ENCODE measurements at places on chromosomes 1 and 21.

GRCh38 chr1:201719812-201720521, 109.0 kb upstream of the IPO9 start:
- DNase-seq = peak; percentile 71

DNA sequence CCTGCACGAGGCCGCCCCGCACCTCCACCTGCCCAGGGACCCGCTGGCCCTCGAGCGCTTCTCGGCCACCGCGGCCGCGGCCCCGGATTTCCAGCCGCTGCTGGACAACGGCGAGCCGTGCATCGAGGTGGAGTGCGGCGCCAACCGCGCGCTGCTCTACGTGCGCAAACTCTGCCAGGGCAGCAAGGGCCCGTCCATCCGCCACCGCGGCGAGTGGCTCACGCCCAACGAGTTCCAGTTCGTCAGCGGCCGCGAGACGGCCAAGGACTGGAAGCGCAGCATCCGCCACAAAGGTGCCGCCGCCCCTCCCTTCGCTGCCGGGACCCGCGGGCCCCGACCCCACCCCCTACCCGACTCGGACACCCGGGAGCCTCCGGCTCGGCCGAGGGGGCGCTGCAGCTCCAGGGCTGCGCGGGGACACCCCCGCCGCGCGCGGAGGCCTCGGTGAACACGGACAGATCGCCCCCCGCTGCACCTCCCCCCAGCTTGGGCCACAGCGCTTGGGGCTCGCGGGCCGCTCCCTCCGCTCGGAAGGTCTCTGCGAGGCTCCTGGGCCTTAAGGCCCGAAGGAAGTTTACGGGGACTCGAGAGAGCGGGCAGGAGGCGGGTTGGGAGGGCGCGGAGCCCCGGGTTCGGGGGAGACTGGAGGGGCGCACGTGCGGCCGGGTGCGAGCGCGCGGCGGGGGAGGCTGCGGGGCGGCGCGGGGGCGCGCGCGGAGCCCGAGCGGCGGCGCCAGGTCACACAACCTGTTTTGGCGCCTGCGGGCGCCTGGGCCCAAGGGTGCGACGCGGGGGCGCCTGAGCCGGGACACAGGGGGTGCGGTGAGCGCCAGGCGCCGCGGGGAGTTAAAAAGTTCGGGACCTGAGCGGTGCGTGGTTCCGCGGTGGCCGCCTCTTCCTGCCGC, 1.2 kb downstream of the SAMD11 start:
- no peak for DNase-seq

DNA sequence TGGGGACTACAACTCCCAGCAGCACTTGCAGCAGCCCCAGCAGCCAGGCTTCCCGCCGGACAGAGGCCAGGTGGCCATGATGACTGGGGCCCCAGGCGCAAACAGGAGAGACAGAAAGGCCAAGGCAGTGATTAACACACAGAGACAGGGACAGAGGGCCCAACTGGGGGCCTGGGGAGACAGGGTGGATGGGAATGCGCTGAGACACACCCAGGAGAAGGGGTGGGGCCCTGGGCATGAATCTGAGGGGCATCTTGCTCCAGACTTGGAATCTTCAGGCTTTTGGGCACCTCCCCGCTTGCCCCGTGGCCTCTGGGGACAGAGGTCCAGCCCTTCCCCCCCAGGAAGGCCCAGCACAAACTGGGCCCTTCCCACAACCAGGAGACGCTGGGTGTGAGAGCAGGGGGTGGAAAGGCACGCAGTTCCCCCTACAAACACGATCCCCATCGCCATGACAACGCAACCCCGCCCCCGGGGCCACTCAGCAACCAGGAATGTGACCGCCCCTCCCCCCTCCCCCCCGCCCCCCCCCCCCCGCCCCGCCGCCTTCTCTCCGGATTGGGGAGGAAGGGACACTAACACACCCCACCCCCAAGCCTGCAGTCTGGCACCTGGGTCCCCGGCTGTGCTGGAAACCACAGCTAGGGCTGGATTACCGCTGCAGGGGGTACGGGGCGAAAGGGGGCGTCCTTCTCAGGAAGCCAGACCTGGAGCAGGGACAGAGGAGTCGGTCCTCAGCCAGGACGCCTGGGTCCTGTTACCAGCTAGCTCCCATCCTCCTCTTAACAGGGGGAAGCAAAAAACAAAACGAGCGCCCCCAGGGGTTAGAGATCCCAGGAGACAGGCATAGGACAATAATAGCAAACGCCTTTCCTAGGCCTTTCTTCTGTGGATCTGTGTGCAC, 4.5 kb downstream of the HDGF start:
- peak; percentile 95 for DNase-seq

DNA sequence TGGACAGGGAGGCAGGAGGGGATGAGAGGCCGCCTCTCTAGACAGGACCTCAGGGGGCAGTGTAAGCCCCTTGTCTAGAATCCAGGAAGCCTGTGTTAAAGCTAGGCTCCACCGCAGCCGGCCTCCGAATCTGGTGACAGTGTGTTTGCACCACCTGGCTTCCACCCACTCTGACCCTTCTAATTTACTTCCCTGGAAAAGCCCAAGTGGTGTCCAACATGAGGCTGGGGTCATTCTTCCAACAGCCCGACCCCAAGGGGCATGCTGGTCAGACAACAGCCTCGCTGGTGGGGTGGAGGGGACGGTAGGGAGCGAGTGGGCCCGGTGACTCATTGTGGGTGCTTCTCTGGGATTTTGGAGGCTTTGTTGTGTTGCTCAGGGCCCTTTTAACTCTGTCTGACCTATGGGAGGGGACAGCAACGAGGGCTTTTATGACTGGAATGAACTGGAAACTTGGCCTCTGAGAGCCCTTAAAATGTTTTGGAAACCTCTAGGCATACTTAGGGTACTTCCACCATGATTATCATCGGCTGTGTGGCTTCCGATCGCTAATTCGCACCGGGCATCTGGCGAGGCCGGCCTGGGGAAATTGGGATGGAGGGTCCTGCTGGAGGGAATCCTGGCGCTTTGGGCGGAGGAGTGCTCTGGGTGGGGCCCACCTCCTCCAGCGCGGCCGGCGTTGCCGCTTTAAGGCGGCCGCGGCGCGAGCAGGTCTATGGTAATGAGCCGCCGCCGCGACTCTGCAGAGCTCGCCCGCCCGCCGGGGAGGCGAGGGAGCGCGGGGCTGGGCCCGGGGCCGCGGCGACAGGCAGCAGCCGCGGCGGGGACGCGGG, at the start of gene CELSR2:
Gene CELSR2, plus strand, starts transcription at position 743 of the 833 bp plus-strand sequence. CDS start 541 bp downstream, outside the sequence.
- peak; percentile 15 for DNase-seq

GRCh38 chr1:201480231-201481003, 11.4 kb upstream of the PHLDA3 start:
- peak; percentile 78 for DNase-seq

GRCh38 chr1:115655916-115656315, 14.1 kb downstream of the VANGL1 start:
- no peak for DNase-seq

GRCh38 chr1:55428944-55429931, 214.1 kb upstream of the USP24 start:
- peak; percentile 100 for DNase-seq

GRCh38 chr1:25516686-25517085, 26.7 kb upstream of the LDLRAP1 start:
- DNase-seq = no peak

DNA sequence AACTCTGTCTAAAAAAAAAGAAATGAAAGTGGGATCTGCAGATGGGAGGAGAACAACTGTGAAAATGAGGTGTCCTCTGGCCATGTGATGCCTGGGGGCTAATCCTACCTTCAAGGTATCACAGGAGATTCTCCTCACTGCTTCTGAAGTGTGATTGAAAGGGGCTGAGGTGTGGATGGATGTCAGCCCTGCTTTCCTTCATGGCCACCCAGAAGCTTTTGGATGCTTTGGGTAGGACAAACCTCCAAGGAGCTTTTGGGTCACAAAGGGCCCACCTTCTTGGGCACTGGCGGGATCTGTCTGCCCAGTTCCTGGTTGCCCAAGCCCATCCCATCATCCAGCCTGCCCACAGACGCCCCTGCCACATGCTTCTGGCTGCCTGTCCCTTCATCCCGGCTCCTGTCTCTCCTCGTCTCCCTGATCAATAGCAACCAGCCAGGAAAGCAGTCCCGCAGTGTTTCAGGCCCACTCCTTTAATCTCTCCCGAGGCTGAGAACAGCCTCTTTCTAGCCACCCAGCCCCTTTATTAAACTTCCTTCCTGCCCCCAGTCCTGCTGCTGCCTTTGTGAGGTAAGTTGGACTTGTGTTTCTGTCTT, 87.2 kb downstream of the MAN1C1 start:
- no peak for DNase-seq

DNA sequence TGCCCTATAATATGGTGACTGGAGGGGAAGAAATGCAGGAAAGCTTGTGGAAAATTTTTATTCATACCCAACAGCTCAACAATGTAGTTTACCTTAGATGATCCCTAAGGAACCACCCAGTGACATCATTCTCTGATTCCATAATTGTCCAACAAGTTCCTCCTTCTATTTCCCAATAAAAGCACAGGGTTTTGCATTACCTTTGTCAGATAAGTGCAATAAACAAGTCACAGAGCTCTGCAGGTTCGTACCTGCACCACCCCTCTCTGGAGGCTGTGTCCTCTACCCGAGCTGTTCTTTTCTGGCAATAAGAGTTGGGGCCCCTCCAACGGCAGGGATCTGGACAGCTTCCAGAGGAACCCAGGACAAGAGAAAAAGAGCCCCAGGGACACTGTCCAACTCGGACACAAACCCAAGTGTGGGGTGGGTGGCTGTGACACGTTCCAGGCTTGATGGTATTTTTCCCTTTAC, 38.8 kb downstream of the RCAN1 start:
- no peak for DNase-seq

DNA sequence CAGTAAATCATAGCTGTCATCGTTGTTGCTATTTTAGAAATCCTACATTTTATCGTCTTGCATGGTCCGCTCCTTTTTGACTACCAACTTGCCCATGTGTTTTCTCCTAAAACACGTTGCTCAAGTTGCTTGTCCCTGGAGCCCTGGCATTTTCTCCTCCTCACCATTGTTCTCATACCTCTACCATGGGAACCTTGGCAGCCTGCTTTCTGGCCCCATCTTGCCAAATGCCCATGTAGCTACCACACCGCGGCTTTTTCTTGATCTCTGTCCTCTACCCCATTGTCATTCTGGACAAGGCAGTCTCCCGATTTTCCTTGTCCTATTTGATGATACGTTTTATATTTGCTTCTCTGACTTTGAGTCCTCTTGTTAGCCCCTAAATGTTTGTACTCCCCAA, 50.2 kb downstream of the MRPS6 start:
- DNase-seq = no peak

DNA sequence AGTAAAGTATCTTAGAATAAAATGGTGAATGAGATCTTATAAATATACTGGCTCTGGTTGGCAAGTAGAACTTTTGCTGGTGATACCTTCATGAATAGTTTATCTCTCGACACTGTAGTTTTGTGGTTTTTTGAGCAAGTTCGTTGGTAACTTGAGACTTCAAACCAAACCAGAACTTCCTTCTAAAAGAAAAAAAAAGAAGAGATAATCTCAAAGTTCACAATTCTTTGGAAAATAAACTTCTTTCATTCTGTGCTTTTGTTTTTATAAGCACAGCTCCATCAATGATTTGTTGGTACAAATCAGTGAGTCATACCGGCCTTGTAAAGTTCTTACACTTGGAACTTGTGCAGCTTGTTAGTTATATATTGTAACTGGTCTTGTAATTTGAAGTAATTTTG, 2.3 kb downstream of the HIPK1 start:
- peak; percentile 21 for DNase-seq

DNA sequence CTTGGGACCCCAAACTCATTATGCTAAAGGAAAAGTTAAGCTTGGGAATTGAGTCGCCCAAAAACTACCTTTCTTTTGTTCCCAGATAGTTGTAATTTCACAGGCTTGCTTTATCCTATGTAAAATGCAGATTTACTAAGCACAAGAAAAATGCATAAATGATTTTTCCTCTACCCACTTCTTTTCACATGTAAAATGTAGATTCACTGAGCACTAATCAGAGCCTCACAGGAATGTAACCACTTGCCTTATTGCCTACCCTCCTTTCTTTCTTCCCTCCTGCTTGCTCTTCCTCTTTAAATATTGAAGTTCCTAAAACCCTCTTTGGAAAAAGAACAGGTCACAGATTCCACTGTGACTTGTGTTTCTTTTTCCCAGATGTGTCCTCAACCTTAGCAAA, 18.3 kb downstream of the CAPN8 start:
- no peak for DNase-seq
